IMR-90 (cell line): ENCODE measurements at places on chromosomes 1 and 21.

DNA sequence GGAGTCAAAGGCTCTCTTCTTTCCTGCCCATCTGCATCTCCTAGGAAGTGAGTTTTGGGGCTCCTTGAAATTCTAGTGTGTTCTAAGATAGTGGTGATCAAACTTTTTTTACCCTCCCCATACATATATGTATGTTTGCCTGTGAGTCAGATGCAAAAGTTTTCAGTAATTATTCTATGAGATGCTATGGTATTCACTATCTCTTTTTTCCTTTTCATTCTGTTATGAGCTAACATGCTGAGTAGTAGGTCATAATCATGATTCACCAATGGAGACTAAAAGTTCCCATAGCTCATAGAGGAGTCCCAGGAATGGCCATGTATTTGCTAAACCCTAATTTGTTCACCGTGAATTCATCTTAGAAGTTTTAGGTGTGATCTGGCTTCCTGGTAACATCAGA, 135.6 kb downstream of the GPR52 start:
- DNase-seq = no peak

DNA sequence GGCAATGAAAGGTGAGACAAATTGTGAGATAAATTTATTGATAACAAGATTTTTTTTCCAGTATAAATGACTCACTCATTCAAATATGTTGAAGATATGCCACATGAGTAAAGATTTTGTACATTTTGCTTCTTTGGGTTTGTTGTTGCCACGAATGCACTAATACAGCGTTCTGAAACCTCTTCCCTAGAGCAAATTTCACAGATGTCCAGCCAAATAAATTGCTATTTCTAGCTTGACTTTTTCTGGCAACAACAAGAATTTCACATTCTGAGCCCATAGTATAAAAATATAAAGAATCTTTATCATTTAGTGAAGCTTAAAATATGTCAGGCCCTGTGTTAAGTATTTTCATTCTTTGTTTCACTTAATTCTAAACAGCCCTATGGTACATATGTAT, 114.5 kb upstream of the COL24A1 start:
- DNase-seq = no peak

DNA sequence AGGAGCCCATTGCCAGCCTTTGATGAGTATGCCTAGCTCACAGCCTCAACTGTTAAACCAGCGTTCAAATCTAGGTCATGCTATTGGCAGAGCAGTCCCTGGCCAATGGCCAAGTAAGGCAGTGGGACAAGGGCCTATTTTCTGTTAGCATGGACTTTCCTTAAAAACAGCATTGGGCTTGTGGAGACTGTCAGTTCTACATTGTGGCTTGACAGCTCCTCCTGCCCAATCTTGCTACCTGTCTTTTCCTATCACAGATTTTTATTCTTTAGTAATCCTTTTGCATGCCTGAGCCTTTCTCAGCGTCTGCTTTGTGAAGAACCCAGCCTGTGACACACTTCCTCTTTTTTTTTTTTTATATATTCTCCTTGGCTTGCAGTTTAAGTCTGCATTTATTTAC, 56.4 kb downstream of the DIP2A start:
- DNase-seq = peak; percentile 13

DNA sequence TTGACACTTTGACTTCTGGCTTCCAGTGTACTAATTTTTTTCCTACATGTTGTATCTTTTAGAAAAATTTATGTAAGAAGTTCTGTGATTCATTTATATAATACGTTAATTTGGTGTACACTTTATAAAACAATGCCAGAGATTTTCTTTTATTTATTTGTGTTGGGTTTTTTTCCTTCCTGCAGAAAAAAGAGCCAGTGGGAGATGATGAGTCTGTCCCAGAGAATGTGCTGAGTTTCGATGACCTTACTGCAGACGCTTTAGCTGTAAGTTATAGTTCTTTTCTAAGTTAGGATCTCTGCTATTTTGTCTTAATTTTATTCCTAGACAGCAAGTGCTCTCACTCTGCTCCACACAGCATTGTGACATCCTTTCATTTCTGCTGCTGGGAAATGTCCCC, 14.4 kb downstream of the SARS1 start:
- DNase-seq = peak; percentile 89
